Cerebellar cortex (tissue), 1 donor: ENCODE measurements at places on chromosomes 1 and 21.

GRCh38 chr1:39566441-39567137 is 10.0 kb downstream of the PABPC4 start:
- no peak for DNase-seq

DNA sequence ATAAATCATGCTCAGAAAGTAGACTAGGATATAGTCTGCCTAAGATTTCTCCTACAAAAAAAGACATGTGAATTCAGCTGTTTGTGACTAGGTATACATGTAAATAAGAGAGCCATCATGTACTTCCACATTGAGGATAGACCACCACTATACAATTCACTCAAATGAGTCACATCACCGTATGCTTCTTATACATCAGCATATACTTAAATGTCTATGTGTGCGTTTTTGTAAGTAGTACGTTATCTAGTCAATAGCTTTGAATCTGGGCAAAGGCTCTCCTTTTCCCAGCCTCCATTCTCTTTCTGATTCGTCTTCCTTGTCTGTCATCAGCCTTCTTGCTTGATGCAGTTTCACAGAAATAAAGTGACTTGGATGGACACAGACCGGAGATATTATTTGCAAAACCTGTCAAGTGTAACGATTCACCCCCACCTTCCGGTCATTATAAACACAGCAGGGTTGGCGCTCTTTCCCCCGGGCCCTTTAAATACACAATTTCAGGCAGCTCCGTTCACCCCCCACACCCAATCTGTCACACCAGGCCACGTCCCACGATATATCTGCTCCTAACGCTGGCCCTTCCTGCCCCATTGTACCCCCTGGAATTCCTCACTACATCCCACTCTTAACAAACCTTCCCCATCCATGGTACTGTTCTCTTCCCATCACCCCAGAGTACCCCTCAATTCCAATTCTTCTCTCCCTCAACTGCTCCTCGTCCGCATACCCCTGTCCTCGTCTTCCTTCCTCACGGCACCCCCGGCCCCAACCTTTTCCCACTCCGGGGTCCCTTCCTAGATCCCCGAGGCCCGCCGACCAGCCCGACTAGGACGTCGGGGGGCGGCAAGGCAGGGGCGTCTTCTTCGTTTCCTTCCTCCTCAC is 636 bp downstream of the VAMP4 start:
- peak; percentile 72 for DNase-seq

DNA sequence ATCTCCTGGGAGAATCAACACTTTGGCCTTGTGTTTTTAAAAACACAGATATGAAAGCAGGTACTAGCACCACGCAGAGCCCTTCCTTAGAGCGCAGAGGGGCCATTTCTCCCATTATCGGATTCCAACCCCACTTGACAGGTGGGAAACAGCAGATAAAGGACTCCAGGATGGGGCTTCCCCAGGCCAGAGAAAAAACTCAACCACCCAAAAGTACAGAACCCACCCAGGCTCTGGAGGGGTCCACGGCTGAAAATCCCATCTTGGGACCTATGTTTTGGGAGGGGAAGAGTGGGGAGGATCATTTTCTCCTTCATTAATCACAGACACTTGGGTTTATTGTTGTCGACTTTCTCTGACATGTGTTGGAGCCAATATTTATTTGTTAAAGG is 27.1 kb upstream of the COL18A1 start:
- no peak for DNase-seq

DNA sequence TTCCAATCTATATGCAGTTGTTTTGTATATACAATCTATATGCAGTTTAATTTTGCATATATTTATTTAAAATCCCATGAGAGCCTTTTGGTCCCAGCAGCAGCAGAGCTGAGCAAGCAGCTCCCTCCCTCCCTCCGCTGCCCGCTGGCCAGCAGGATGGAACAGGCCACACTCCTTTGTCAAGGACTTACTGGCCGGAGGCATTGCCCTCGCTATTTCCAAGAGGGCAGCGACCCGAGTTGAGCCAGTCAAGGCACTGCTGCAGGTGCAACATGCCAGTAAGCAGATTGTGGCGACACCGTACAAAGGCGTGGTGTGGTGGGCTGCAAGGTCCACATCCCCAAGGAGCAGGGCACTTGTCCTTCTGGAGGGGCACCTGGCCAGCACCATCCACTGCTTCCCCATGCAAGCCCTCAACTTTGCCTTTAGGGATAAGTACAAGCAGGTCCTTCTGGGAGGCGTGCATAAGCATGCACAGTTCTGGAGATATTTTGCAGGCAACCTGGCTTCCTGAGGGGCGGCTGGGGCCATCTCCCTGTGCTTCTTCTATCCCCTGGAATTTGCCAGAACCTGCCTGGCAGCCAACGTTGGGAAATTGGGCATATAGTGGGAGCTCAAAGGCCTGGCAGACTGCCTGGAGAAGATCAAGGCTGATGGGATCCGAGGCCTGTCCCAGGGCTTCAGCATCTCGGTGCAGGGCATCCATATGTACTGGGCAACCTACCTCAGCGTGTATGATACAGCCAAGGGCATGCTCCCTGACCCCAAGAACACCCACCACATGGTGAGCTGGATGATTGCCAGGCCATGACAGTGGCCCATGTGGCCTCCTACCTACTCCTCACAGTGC is 92.2 kb downstream of the OSBPL9 start:
- DNase-seq: no peak

- no peak for DNase-seq
Observed at GRCh38 chr21:37079211-37079824, 6.3 kb downstream of the TTC3 start.

DNA sequence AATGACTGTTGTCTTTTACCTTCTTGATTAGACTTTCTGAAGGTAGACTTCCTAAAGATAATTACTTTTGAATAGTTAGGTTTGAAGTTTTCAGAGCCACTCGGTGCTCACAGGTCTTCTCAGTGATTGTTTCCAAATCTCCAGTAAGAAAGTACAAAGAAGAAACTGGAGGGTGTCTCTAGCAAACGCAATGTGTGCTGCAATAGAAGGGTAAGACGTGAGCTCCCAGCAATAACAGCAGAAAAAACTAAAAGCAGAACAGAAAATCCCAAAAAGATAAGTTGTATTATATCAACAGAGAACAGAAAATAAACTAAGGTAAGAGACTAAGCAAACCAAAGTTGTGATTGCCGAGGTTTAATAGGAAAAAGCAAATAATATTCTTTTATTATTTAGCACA is 1.8 kb downstream of the CTTNBP2NL start:
- DNase-seq: no peak

GRCh38 chr21:42369821-42370220 is 3.5 kb upstream of the TFF1 start:
- no peak for DNase-seq

DNA sequence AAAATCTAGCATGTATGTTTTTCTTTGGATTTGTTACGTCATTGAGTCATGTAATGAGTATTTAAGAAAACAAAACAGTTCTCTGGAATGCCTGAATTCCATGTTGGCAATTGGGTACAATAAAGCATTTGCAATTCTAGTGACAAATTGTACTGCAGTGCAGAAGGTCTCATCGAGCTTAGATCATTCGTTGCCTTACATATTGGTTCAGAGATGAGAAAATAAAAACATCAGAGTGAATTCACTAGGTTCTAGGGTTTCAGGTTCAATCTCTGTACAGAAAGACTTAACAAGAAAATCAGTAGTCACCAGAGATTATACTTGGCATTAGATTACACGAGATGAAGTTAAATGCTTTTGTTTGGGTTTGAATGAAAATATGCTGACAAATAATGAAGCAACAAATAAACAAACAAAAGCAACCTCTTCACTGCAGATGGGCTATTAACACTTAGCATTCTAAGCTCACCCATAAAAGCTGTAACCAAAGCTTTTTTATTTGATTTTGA is 124.7 kb downstream of the RYR2 start:
- peak; percentile 43 for DNase-seq

DNA sequence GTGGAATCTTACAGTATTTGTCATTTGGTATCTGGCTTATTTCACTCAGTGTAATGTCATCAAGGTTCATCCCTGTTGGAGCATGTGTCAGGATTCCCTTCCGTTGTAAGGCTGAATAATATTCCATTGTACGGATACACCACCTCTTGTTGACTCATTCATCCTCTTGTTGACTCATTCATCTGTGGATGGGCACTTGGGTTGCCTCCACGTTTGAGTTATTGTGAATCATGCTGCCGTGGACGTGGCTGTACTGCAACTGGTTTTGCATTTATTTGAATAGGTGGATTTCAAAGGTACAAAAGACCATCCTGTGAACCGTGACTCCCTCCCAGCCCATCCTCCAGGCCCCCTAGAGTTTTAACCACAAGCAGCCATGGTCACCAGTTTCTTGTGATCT is 11.9 kb upstream of the TCP10L start:
- DNase-seq: no peak
